Pancreas (tissue), 10 donors: ENCODE measurements at places on chromosomes 6 and 20. TPM values are rescaled to one million over a fixed set of nuclear protein-coding genes. Genes with fewer than 3 reads are reported as not detected.
A peak's percentile ranks its signal among the peaks of the same experiment; 100 is the strongest.

The SH3BGRL2 gene
- 10.3 TPM for total RNA-seq

DNA sequence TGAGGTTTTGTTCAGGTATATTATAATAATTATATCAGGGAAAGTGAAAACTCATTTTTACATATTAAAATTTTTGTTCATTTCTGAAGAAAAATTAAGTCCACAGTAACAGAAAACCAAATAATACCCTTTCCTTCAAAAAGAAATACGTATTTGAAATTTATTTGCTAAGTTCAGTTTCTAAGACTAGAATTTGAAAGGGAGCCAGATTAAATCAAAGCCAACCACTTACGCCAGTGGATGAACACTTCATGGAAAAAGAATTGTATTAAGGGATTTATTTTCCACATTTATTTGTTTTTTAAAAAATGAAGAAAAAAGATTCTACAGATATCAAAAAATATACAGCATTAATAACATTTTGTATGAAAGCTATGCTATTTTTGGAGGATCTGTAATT is 654.4 kb downstream of the EYS start:
- DNase-seq = no peak

DNA sequence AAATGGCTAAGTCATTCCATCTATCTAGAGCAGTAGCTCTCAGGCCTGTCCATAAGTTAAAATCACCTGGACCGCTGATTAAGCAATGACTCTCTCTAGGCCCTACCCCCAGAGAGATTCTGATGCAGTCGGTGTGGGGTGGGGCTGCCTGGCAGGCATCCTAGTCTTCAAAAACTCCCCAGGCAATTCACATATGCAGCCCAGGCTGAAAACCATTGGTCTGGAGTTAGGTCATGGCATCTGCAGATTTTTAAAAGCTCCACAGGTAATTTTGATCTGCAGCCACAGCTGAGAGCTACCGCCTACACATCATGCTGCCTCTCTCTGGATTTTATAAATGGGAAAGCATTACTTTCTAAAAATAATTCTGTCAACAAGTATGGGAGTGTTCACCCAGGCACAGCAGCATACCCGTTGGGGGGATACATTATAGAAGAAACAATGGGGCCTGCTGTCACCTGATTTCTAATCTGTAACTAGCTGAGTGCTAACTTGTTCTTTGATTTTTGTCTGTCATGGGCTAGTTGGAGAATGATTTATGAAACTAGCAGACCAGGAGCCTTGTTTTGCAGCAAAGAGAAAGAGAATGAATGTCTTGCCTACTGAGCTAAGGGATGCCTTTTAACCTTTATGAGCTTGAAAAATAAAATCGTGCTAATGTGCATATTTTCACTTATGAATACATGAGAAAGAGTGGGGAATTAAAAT is 44.1 kb upstream of the ATXN1 start:
- no peak for DNase-seq

The RING1 gene
- 22.6 TPM for total RNA-seq

DNA sequence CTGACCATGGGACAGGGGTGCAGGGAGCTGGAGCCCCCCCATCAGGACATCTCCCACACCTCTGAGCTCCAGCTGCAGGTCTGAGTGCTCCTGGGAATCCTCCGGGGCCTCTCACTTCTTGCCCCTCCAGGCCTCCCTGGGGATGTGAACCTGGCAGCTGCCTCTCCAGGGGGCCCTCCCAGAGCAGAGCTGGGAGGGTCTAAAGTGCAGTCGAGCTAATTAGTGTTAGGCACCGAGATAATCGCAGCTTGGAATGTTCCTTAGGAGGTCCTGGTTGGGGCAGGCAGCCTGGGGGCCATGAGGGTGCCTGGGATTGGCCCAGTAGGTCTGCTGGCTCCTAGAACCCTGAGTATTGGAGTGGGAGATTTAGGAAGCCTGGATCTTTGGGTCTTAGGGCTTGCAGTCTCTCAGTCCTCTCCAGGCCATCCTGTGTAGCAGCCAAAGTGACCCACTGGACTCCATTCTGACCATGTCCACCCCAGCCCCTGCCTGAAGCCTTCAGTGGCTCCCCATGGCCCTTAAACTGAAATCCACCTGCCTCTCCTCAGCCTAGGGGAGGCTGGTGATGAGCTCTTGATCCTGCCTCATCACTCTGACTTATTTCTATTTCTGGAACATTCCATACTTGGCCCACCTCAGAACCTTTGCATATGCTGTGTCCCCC is 26.0 kb downstream of the CEBPB start:
- DNase-seq = peak; percentile 29

- no peak for DNase-seq
Observed at GRCh38 chr6:124903797-124904196, 58.4 kb upstream of the RNF217 start.
